HepG2 (cell line): ENCODE measurements at places on chromosomes 4 and X. TPM values are rescaled to one million over a fixed set of nuclear protein-coding genes. Genes with fewer than 3 reads are reported as not detected.

DNA sequence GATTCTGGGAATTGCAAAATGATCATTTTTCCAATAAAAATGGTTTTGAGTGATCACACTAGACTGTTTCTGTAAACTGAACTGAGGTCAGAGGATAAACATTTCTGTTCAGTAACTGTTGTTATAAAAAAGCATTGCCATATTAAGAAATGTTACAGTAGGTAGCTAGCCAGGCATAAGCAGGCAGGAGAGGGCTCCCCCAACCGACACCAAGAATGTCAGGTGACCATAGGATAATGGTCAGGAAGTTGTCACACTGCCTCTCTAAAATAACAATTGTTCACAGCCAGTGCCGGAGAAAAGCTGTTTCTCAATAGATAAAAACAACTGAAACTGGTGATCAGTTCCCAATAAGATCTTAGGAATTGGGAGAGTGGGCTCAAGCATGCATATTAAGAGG lies 306.2 kb upstream of the SLIT2 start:
- H3K36me3 ChIP-seq: no peaks in the 10 kb centered on the region
- DNase-seq: no peak
- H3K27ac ChIP-seq: no peak overlapping the region

DNA sequence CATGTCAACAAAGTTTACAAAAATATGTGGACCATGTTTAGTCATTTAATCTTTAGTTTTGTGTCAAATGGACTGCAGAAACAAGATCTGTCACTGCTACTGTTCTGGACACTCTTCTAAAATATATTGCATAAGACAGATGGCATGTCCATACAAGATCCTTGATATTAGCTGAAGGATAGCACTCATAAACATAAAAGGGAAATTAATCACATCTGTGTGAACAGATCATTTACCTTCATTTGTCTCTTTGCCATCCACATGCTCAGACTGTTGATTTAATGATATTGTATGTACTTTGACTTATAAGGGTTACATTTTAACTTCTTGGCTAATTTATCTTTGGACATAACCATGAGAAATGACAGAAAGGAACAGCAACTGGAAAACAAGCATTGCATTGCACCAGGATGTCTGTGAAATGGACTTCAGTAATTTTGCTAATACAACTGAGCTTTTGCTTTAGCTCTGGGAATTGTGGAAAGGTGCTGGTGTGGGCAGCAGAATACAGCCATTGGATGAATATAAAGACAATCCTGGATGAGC lies at the start of gene UGT2B7:
TSS of gene UGT2B7 (plus strand) at position 364 of the 546 bp plus-strand sequence. CDS start at position 411, 47 bp downstream.
- H3K4me3 ChIP-seq: no peak within 1 kb of the TSS
- no peaks in the 10 kb centered on the region for H3K27me3 ChIP-seq
- peak; percentile 91 for DNase-seq
- H3K36me3 ChIP-seq: no peaks in the 10 kb centered on the region
- peak within 1 kb of the TSS; percentile 72 for H3K27ac ChIP-seq

GRCh38 chrX:10615931-10616774 lies 4.2 kb downstream of the MID1 start:
- H3K36me3 ChIP-seq: no peaks in the 10 kb centered on the region
- no peak overlapping the region for H3K27ac ChIP-seq
- no peak for DNase-seq

- H3K4me3 ChIP-seq: peak overlapping the region; percentile 61
- DNase-seq: no peak
- no peak overlapping the region for H3K27ac ChIP-seq
- no peaks in the 10 kb centered on the region; the same call in 2 of the 3 replicates for H3K27me3 ChIP-seq
Measured at GRCh38 chrX:103918571-103919269, 43.7 kb upstream of the TMSB15B start.

HSFX4 gene
- total RNA-seq: not detected in 2 replicates

ZFP42 gene
- total RNA-seq: not detected in 2 replicates

SMIM31 gene
- total RNA-seq: not detected in 2 replicates

DNA sequence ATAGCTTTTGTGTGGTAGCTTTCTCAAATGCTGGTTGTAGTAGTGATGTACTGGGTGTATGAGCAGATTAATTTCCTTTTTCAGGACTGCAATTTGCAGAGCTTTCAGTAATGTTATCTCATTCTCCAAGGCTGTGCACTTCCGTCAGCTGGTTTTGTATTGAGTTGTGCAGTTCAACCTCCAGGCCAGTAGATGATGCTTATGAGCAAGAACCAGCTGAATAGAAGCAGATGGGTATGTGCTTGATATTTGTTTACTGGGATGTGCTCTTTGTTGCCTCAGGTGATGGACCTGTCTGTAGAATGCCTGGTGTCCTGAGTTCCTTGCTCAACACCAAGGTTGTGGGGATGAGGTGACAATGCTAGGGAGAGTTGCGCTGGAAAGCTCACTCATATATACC lies 462.8 kb downstream of the PCDH18 start:
- DNase-seq: no peak
- H3K27ac ChIP-seq: no peak overlapping the region
- no peaks in the 10 kb centered on the region for H3K36me3 ChIP-seq
- H3K4me3 ChIP-seq: no peak overlapping the region

GRCh38 chr4:66785479-66785878 lies 759.8 kb downstream of the CENPC start:
- no peaks in the 10 kb centered on the region for H3K27me3 ChIP-seq
- H3K4me3 ChIP-seq: no peak overlapping the region
- DNase-seq: no peak
- no peak overlapping the region for H3K27ac ChIP-seq
- no peaks in the 10 kb centered on the region for H3K4me1 ChIP-seq

HS3ST1 gene
- total RNA-seq: not detected in 2 replicates

DNA sequence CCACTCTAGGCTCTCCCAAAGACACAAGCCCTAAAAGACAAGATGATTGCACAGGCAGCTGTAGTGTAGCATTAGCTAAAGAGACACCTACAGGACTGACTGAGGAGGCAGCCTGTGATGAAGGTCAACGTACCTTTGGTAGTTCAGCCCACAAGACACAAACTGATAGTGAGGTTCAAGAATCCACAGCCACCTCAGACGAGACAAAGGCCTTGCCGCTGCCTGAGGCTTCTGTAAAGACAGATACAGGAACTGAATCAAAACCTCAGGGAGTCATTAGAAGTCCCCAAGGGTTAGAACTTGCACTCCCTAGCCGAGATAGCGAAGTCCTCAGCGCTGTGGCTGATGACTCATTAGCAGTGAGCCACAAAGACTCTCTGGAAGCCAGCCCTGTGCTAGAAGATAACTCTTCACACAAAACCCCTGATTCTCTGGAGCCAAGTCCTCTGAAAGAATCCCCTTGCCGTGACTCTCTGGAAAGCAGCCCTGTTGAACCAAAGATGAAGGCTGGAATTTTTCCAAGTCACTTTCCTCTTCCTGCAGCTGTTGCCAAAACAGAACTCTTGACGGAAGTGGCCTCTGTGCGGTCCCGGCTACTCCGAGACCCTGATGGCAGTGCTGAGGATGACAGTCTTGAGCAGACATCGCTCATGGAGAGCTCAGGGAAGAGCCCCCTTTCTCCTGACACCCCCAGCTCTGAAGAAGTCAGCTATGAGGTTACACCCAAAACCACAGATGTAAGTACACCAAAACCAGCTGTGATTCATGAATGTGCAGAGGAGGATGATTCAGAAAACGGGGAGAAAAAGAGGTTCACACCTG lies 306.3 kb downstream of the ANK2 start:
- no peaks in the 10 kb centered on the region for H3K27me3 ChIP-seq
- DNase-seq: no peak
- H3K4me3 ChIP-seq: no peak overlapping the region
- H3K4me1 ChIP-seq: no peaks in the 10 kb centered on the region
- H3K36me3 ChIP-seq: no peaks in the 10 kb centered on the region

TKTL2 gene
- total RNA-seq: not detected in 2 replicates

GAK gene
- total RNA-seq: 28.0 and 44.3 TPM in 2 replicates

- H3K4me3 ChIP-seq: no peak overlapping the region
- DNase-seq: no peak
- no peak overlapping the region for H3K27ac ChIP-seq
- no peaks in the 10 kb centered on the region for H3K27me3 ChIP-seq
- no peaks in the 10 kb centered on the region for H3K36me3 ChIP-seq
Measured at GRCh38 chrX:12903646-12904045, 2.8 kb upstream of the TLR8 start.

DNA sequence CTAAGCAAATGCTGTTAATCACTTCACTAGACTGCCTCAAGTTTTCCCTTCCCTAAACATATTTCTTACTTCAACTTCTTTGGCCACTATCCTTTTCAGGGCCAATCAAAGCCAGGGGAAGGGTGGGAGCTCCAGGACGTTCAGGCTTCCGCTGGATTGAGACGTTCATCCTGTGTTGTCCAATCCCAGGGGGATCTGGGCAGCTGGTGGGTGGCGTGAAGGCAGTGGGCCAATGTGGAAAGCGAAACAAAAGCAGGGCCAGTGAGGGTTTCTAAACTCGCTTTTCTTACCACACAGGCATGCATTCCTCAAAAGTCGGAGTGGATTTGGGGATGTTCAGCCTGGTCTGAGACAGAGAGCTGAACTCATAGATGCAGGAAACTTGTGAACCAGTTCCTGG lies 7.6 kb downstream of the CXCL13 start:
- H3K4me1 ChIP-seq: no peaks in the 10 kb centered on the region
- H3K27me3 ChIP-seq: no peaks in the 10 kb centered on the region
- H3K36me3 ChIP-seq: no peaks in the 10 kb centered on the region
- no peak overlapping the region for H3K4me3 ChIP-seq
- no peak for DNase-seq

DNA sequence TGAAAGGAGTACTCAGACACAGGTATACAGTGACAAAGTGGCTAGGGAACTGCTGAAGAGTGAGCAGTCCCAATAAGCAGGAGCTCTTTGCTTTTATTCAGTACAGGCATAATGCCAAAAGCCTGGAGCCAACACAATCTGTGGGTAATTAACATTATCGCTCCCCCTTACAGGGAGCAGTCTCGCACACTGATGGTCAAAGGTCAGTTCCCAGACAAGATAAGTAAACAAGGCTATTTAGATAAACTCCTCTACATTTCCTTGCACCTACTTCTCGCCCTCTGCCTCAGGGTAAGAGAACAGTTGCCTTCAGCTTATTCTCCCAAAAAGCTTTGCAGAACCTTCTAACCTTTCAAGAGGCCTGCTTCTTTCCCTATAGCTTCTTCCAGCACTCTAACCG lies 73.9 kb upstream of the TAF9B start:
- DNase-seq: no peak
- H3K27me3 ChIP-seq: no peaks in the 10 kb centered on the region
- no peak overlapping the region for H3K4me3 ChIP-seq
- H3K4me1 ChIP-seq: no peaks in the 10 kb centered on the region

TKTL1 gene
- not detected in 2 replicates for total RNA-seq

CSAG3 gene
- total RNA-seq: not detected in 2 replicates

DNA sequence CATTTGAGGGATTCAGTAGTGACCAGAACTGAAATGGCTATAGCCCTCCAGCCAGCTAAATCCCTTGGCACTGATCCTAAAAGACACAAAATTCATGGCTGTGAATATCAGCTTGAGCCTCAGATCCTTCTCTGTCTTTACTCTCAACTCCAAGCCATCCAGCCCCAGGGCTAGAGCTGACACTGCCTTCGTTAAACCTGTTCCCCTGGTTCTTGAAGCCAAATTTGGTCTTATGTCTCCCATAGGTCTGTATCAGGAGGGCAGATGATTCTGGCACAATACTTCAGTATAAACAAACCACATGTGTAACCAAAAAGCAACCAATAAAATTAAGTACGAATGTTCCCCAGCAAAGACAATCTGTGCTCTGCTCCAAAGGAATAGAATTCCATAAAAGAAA lies 78.0 kb downstream of the ANOS1 start:
- no peak for DNase-seq
- no peak overlapping the region for H3K27ac ChIP-seq
- H3K4me3 ChIP-seq: no peak overlapping the region
- no peaks in the 10 kb centered on the region for H3K27me3 ChIP-seq

GRCh38 chr4:70737006-70737405 lies 15.2 kb downstream of the RUFY3 start:
- peaks cover 36% of the 10 kb centered on the region for H3K4me1 ChIP-seq
- H3K4me3 ChIP-seq: no peak overlapping the region
- DNase-seq: no peak
- no peak overlapping the region for H3K27ac ChIP-seq

HELT gene
- total RNA-seq: not detected in 2 replicates

- H3K4me3 ChIP-seq: no peak overlapping the region
- no peaks in the 10 kb centered on the region for H3K27me3 ChIP-seq
- H3K36me3 ChIP-seq: no peaks in the 10 kb centered on the region
- H3K4me1 ChIP-seq: no peaks in the 10 kb centered on the region
- DNase-seq: no peak
- no peak overlapping the region for H3K27ac ChIP-seq
Measured at GRCh38 chrX:148947399-148947975, 447.1 kb downstream of the AFF2 start.

- H3K4me1 ChIP-seq: no peaks in the 10 kb centered on the region
- H3K36me3 ChIP-seq: no peaks in the 10 kb centered on the region
- DNase-seq: peak; percentile 39
- H3K27me3 ChIP-seq: no peaks in the 10 kb centered on the region
- no peak overlapping the region for H3K27ac ChIP-seq
- H3K4me3 ChIP-seq: no peak overlapping the region
Measured at GRCh38 chrX:8971116-8971515, 62.8 kb downstream of the FAM9B start.

GRCh38 chrX:153565996-153566580 lies 32.9 kb downstream of the CCNQ start:
- DNase-seq: no peak
- H3K4me1 ChIP-seq: peaks cover 11% of the 10 kb centered on the region
- H3K27ac ChIP-seq: no peak overlapping the region
- no peaks in the 10 kb centered on the region for H3K36me3 ChIP-seq
